T-helper 2 cell (primary cell): ENCODE measurements at places on chromosomes 3 and 15.

DNA sequence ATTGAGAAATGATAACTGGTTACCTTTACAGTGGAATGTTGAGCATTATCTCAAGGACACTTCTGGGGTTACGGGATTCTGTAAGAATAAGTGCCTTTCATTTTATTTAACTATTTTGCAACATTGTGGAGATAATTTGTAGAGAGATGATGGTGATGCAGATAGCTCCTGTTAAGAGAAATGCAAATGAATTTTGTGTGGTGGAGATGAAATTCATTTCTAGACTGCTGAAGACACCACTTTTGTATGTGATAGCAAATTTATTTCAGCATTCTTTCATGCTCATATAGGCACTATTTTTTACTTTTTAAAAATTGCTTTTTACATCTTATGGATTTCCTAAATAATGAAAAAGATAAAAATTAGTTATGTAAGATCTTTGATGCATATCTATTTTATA, 463.3 kb upstream of the CBLB start:
- DNase-seq = no peak

- peak; percentile 7 for DNase-seq
These were observed 81.6 kb downstream of the LRRC49 start for GRCh38 chr15:70974004-70974832.

DNA sequence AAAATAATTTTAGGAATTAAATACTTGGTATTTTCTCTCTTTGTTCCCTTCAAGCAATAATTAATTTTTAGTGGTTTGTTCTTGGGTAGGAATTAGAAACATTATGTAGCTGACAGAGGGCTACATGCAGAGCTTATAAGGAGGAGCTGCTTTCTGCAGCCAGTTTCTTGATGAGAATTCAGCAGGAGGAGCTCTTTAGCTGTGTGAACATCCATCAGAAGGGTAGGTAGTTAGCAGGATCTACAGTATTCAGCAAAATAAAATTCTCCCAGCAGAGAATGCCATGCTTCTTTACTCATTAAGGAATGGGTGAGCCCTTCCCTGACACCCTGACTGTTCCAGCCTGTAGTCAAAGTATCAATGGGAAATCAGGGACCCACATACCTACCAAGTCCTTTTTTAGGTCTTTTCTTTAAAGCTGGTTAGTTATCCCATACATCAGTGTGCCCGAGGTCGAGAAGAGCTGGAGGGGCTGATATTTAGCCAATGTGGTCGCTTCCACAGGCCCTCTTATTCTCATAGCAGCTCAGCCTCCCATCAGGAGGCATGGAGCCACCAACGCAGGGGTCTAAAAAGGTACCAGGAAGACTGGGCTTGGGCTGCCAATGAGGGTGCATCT, 54.0 kb downstream of the KCNAB1 start:
- DNase-seq = no peak

GRCh38 chr15:56699743-56700142, 33.6 kb downstream of the ZNF280D start:
- DNase-seq = no peak

GRCh38 chr15:80491163-80491847, 87.1 kb downstream of the ARNT2 start:
- no peak for DNase-seq

DNA sequence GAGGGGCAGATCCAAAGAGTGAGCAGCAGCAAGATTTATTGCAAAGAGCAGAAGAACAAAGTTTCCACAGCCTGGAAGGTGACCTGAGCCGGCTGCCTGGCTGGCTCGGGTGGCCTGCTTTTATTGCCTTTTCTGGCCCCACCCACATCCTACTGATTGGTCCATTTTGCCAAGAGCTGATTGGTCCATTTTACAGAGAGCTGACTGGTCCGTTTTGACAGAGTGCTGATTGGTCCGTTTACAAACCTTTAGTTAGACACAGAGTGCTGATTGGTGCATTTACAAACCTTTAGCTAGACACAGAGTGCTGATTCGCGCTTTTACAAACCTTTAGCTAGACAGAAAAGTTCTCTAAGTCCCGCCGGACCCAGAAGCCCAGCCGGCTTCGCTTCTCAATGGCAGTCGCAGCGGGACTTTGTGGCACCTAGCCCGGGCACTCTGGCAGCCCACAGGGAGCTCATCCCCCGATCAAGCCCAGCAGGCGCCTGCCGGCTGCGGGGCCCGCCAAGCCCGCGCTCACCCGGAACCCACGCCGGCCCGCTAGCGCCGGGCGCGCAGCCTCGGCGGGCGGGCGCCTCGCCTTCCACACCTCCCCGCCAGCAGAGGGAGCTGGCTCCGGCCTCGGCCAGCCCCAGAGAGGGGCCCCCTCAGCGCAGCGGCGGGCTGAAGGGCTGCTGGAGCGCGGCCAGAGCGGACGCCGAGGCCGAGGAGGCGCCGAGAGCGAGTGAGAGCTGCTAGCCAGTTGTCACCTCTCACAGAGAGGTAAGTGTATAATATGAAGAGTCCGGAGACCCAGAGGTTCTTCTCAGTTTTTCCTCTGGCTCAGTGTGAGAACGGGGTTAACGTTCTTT, 339.2 kb downstream of the CHL1 start:
- DNase-seq = no peak

DNA sequence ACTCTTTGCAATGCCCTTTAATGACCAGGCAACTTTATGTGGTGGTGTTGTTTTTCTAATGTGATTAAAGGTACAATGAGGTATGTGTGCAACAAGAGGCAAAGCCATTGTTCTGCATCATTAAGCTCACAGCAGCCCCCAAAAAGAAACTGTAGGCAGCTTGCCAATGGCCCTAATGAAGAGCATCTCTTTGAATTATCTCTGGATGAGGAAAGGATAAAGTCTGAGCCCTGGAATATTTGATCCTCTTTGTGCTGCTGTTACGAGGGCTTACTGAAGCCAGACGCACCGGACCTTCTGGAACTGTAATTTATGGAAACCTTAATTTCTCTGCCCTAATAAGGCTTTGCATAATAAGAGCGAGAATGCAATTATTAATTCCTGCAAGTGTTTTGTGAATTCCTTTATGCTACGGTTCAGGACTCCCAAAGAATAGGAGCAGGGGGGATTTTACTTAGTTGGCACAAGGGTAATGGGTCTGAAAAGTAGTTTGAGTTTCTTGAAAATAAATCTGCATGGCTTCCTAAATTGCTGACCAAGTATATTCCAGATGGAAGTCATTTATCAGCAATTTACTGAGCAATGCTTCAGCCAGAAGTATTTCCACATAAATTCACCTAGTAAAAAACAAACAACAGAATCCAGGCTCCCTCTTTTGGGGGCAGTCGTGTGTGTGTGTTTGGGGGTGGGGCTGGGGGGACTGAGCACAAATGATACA, 193.4 kb downstream of the PDZRN3 start:
- DNase-seq = no peak

DNA sequence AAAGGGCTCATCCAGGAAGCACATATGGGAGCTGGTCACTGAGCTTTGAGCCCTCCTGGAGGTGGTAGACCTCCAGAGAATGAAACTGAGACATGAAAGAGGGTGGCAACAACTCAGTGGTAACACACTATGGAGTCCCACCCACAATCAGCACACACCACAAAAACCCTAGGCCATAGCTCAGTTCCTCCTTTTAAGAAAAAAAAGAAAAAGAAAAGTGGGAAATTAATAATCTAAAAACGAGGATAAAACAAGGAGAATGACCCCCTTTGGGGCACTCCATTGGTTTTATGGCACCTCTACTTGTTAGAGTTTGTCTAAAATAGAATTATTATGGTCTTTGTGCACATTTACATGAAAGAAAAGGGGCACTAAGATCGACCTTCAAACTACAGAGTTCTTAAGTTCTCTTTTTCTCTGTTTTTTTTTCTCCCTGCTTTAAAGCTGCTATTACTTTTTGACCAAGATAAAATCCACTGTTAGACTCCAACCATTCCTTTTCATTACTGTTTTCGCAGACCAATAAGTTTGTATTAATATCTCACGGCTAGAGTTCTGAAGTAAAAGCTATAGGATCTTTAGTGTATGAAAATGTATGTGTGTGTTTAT, 40.2 kb upstream of the ZBTB20 start:
- DNase-seq = no peak

- DNase-seq = no peak
These were observed 48.5 kb upstream of the SLC12A8 start for GRCh38 chr3:125261031-125261430.

DNA sequence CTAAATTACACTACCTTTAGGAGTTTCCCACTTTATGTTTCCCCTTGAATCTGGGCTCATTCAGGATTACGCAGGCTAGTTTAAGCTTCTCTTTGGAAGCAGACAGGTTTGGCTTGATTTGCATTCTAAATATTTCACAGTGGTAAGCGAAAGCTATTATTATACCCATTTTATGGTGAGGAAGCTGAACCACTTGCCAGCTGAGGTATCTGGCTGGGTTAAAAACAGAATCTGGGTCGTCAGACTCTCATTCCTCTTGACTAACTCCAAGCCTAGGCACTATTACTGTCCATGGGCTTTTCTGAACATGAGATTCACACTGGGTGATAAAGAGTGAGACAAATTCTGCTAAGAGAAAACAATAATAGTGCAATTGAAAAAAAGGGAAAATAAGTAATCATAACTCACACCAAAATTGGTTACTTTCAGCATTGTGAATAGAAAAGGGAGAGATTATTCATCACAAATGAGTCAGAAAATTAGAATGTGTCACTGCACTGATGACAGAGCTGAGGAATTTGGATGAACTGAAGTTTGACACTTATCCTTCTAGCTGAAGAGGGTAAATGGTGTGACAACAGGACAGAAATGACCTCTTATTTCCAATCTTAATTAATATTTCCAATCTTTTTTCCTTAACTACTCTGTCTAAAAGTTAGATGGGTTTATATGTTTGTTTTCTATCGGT, 211.3 kb downstream of the TIGIT start:
- DNase-seq = no peak

- no peak for DNase-seq
These were observed 2.0 kb downstream of the HHATL start for GRCh38 chr3:42700366-42701288.

GRCh38 chr3:50183755-50184154, 7.7 kb upstream of the GNAT1 start:
- no peak for DNase-seq

DNA sequence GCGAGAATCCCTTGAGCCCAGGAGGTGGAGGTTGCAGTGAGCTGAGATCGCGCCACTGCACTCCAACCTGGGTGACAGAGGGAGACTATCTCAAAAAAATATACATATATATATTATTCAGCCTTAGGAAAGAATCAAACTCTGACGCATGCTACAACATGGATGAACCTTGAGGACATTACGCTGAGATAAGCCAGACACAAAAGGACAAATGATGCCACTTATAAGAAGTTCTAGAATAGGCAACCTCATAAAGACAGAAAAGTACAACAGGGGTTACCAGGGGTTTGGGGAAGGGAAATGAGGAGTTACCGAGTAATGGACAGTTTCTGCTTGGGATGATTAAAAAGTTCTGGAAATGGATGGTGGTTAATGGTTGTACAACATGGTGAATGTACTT, 727 bp downstream of the PDHB start:
- no peak for DNase-seq

DNA sequence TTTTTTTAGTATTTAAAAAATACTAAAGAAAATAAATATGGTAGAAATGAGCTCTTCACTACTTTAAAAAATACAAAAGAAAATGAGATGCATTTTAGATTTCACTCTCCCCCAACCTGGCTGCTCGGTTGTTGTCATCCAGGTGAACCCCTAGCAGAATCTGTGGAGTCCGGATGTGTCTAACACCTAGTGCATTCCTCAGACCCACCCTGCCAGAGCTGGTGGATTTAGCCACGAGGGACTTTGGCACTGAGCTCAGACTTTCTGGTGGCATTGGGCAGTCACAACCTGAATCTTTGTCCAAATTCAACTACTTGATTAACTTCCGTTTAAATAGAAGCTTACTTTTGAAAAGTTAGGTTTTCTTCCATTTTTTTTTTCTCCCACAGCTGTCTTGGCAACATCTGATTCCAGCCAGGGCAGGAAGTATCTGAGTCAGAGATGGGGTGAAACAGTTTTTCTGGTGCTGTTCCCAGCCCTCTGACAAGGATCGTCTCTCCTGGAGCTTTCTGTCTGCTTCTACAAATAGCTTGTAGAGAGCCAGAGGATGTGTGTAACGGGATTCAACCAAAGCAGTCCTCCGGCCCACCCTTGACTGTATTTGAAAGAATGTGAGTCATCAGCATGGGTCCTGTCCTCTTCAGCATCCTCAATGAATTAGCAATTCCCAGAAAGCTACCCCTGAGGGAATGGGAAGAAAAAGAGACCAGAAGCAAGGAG, 301.8 kb upstream of the MCTP2 start:
- no peak for DNase-seq

DNA sequence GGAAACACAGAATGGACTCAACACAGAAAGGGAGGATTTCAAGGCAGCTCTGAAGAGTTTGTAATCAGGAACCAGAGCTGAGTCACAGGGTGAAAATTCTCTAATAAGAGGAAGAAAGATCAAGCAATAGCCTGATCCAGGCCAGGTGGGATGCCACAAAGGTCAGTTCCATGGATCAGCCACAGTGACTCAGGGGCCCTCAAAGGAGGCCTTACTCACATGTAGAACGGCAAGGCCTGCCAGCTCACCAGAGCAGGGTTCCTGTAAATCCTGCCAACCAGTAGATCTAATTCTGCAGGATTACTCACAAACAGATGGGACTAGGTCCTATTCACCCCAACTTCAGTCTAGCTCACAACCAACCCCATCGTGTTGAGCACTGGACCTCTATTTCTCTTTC, 78.3 kb upstream of the PPP2R3A start:
- DNase-seq = no peak

DNA sequence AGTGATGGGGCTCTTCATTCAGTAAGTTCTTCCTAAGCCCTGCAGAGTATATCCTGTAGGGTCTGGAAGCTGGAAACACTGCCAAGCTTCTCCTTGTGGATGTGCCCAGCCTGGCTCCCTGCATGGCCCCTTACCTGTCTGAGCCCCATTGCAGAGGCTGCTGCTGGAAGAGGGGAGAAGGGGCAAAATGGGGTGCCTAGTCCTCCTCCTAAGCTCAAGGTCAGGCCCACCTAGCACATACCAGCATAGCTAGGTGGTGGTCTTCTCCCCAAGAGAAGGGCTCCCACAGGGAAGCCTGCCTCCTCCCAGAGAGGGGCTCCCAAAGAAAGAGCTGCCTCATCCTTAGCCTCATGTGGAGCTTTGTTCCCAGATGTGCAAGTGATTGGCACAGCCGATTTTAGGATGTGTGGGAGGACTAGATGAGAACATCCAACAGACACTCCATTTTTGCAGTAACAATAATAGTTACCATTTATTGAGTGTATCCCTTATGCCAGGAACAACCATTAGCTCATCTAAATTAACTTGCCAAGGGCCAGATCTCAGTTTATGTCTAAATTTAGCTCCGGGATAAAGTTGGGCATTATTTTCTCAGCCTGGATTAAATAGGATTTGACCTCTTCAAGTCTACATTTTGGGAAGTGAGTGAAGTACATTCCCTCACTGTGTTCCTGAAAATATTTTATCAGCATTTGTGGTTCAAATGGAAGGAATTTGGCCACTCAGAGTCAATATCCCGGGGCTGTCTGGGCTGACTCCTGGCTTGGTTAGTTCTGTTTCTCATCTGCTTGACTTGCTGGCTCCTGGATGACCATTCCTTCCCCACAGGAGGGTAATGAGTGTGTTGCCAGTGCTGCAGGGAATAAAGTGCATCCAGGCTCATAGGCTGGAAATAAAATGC, 291.1 kb upstream of the ROPN1 start:
- DNase-seq = no peak
